Muscle of leg (tissue), 16 donors: ENCODE measurements at places on chromosomes 13 and 19. TPM values are rescaled to one million over a fixed set of nuclear protein-coding genes. Genes with fewer than 3 reads are reported as not detected.

Gene STOML3
- 0.28 TPM for polyA plus RNA-seq

Gene MYPOP
- 4.3 TPM for polyA plus RNA-seq

GRCh38 chr13:88124142-88124541 lies 453.0 kb downstream of the SLITRK5 start:
- no peaks in the 10 kb centered on the region for H3K36me3 ChIP-seq

- no peaks in the 10 kb centered on the region for H3K4me1 ChIP-seq
- H3K27ac ChIP-seq: no peak overlapping the region
- H3K36me3 ChIP-seq: no peaks in the 10 kb centered on the region
- no peak overlapping the region for H3K4me3 ChIP-seq
- H3K27me3 ChIP-seq: no peaks in the 10 kb centered on the region
- no peak for DNase-seq
Measured at GRCh38 chr13:89468081-89468480, 1796.9 kb downstream of the SLITRK5 start.

DNA sequence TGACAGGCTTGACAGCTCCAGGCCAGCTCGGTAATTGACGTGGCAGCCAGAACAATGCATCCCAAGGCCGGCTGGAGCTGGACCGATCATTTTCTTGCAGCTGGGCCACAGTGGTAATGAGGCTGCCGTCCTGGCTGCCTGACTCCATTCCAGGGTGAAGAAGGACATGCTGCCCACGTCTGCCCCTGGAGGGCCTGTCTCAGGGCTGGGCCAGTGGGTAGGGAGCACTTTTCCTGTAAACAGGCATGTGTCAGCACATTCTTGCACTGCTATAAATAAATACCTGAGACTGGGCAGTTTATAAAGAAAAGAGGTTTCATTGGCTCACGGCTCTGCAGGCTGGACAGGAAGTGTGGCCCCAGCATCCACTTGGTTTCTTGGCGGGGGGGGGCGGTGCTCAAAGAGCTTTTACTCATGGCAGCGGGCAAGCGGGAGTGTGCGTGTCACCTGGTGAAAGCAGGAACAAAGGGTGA lies 38.1 kb upstream of the KCTD15 start:
- no peaks in the 10 kb centered on the region for H3K36me3 ChIP-seq
- peaks cover 8% of the 10 kb centered on the region for H3K4me1 ChIP-seq
- H3K27ac ChIP-seq: no peak overlapping the region
- DNase-seq: no peak
